ENCODE measurements at places on chromosomes 4 and X.

DNA sequence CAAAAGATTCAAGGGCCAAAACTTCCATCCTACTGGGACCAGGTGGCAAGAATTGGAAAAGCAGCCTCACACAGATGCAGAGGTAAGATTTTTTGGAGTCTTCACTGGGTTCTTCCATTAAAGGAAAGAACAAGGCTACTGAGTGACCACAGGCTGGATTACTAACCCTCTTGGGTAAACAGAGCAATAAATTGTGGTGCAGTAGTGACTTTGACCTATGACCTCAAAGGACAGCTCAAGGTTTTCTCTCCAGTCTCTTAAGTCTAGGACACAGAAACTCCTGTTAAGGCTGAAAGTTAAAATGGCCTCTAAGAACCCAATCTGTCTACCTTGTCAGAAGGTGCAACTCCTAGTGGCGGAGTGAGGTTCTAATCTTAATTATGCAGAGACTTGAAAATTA, 464.9 kb downstream of the SMARCA1 start:
- DNase-seq: no peak

GRCh38 chr4:13481569-13481968, 2.6 kb downstream of the RAB28 start:
- no peak for DNase-seq

DNA sequence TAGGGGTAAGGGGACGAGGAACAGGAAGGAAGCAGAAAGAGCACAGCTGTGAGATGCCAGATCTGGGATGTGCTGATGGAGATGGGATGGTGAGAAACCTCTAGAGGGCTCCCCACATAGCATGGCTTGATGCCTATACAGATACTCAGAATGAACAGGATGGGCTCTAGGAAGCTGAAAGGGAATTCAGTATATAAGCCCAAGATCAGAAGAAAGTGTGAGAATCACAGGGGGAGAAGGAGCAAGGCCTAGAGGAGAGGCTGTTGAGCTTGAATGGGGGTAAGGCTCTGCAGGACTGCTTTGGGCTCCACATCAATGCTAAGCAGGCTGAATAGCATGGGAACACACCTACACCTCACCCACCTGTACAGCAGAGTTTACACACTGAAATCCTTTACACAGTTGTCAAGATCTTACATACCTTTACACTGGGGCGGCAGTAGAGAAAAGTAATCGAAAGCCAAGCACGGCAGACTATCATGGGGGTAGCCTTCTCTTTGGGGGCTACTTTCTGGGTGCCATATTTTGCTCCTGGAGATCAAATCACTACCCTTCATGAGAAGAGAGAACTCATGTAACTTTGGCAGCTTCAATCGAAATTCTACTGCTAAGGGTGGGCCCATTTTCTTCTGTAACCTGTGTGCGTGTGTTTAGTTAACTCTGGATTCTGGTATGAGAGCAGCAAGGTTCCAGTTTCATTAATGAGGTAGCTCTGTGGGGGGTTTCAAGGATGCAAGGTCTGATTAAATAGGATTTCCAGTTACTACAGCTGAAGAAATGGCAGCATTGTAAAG, 30.6 kb downstream of the HOPX start:
- no peak for DNase-seq

GRCh38 chr4:189792924-189793618, 147.6 kb upstream of the FRG1 start:
- DNase-seq: peak; percentile 52

DNA sequence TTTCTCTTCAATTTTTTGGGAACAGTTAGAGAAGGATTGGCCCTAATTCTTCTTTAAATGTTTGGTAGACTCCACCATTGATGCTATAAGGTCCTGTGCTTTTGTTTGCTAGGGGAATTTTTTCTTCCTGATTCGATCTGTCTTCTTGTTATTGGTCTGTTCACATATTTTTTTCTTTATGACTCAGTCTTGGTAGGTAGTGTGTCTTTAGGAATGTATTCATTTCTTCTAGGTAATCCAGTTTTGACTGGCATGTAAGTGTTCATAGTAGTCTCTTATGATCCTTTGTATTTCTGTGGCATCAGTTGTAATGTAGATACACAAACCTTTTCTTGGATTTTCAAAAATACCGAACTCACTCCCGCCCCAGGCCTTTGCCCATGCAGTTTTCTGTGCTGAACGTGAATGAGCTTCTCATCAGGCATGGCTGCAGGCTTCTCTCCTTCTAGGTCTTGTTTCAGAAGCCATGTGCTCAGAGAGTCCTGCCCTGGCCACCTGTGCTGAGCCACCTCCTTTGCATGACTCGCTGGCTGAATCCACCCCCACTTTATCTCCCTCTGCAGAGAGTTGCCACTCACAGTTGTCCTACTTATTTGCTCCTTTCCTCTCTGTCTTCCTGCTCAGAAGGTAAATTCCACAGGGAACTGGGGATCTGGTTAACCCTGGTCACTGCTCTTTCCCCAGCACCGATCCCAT, 67.0 kb downstream of the STK32B start:
- DNase-seq: no peak

- no peak for DNase-seq
These were observed 204.7 kb downstream of the SPRY1 start for GRCh38 chr4:123600987-123601904.

GRCh38 chr4:15756361-15756861, 21.7 kb upstream of the CD38 start:
- no peak for DNase-seq

DNA sequence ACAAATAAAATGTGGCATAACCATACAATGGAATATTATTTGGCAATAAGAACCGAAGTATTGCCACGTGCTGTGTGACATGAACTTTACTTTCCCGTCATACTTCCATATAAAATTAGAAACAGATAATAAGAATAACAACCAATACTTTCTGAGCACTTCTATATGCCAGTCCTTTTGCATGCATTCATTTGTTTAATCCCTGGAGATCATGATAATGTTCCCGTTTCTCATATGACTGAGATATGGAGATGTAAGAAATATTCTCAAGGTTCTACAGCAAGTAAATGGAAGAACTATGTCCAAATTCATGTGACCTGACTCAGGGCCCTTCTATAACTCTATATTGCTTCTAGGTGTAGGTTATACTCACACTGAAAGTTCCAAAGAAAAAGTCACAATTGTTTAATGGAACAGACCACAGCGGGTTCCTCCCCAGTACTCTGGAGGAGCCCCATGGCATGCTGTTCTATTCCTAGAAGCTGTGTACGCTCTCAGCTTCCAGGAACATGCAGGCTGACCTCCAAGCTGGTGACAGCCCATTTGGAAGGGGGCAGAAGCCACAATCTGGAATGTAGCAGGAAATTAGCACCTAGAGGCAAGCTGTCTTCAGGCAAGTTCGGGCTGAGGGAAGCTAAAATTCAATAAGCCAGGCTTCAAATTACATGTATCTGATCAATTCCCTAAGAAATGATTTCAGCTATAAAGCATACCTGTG, 31.5 kb downstream of the QDPR start:
- no peak for DNase-seq

GRCh38 chr4:127006446-127006877, 626.3 kb upstream of the INTU start:
- no peak for DNase-seq

GRCh38 chr4:145387079-145387478, 94.6 kb upstream of the SMAD1 start:
- no peak for DNase-seq

DNA sequence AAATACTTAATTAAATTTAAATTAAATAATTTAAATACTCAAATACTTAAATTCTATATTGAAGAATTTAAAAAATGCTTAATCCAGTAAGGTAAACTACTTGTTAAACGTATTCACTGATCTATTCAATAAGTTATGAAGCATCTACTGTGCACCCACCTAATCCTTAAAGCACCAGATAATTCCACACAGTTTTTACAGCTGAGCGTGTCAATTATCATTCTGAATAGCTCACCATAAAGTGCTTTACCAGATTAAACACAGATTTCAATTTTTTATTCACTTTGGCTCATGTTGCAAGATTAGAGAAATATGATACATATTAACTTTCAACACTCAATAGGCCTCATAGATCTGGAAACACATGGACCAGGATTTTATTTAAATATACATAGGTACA, 79.2 kb upstream of the DDIT4L start:
- no peak for DNase-seq

DNA sequence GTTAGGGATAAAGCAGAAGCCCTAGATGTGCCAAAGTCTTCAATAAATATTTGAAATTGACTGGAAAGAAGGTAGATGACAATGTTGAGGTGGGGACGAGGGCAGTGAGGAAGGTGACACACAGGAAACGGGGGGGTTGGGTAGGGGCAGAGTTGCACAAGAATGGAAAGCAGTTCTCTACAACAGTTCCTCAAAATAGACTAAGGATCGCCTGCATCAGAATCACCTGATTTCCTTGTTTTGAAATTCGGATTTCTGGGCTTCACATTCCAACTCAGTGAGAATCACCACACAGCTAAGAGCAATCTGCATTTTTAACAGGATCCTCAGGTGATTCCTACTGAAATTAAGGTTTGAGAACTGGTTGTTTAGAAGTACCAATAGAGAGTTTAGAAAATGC, 70.6 kb downstream of the ARFIP1 start:
- DNase-seq: no peak

GRCh38 chrX:78923198-78924015, 21.8 kb upstream of the P2RY10 start:
- DNase-seq: no peak

- DNase-seq: no peak
These were observed 15.8 kb upstream of the NPFFR2 start for GRCh38 chr4:72016011-72016410.

- no peak for DNase-seq
These were observed 94.8 kb downstream of the PSAPL1 start for GRCh38 chr4:7339751-7340552.

GRCh38 chrX:70033348-70034051, 16.2 kb downstream of the AWAT2 start:
- no peak for DNase-seq

GRCh38 chr4:118997601-118998000, 108.9 kb downstream of the SYNPO2 start:
- DNase-seq: no peak

DNA sequence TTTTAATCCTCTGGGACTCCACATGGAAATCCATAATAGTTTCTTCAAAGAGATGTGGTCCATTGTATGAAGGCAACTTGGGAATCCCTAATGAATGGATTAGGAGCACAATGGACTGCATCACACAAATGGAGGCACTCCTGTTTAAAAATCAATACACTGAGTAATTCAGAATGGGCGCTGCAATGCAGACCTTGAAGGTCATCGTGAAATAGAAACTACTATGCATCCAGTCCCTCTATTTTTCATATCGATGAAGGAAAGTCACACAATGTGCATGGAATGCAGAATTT, 98.8 kb upstream of the EGFL6 start:
- DNase-seq: no peak

GRCh38 chr4:48908687-48909086, 2.1 kb upstream of the OCIAD2 start:
- DNase-seq: no peak

DNA sequence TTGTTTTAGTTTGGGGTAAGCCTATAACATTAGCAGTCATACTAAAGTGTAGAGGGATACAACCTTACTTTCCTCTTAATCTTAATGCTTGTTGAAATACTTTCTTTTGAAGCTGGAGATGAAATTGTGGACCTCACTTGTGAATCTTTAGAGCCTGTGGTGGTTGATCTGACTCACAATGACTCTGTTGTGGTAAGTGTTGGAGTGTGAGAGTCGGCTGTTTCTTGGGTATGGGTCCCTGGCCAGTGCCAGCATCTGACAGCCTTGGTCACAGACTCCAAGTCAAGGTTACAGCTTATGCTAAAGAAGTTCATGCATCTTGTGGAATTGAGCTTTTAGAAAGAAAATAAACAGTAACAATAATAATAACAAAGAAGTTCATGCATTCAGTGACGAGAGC, 31.6 kb downstream of the RNF4 start:
- DNase-seq: no peak

- no peak for DNase-seq
These were observed 39.5 kb downstream of the ENOPH1 start for GRCh38 chr4:82469791-82470345.

- DNase-seq: no peak
These were observed 36.7 kb downstream of the SLC9A6 start for GRCh38 chrX:136021903-136022302.

- no peak for DNase-seq
These were observed 1403.5 kb upstream of the PABPC4L start for GRCh38 chr4:135605076-135605475.

- no peak for DNase-seq
These were observed 115.6 kb upstream of the SPIN4 start for GRCh38 chrX:63466690-63467089.

DNA sequence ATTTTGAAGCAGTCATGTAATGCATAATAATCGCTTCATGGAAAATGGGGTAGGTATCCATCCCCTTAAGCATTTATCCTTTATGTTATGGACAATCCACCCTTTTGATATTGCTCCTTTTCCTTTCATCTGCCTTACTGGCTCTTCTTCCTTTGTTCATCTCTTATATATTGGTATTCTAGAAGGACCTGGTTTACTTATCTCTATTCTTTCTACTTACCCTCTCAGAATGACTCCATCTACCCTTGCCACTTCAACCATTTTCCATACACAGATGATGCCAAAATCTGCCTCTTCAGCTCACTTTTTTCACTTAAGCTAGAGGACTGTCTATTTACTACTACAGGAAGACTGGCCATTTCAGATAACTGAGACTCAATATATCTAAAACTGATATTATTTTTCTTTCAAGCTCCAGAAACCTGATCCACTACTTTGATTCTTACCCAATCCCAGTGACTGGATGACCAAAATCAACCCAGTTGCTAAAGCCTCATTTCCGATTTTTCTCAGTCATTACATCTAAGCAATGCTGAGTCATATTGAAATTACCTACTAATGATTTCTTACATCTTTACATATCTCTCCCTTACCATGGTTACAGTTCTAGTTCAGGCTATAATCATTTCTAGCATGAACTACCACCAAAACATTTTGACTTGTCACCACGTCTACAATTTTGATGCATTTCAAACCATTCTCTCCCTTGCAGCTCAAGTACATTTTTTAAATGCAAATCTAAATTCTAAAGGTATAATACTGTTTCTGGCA, 93.7 kb downstream of the FAAH2 start:
- no peak for DNase-seq

GRCh38 chrX:67784712-67785111, 240.9 kb downstream of the AR start:
- DNase-seq: no peak

- DNase-seq: no peak
These were observed 127.2 kb downstream of the UBE2K start for GRCh38 chr4:39825090-39825489.

- no peak for DNase-seq
These were observed 69.8 kb upstream of the SLIT2 start for GRCh38 chr4:20181926-20182325.

DNA sequence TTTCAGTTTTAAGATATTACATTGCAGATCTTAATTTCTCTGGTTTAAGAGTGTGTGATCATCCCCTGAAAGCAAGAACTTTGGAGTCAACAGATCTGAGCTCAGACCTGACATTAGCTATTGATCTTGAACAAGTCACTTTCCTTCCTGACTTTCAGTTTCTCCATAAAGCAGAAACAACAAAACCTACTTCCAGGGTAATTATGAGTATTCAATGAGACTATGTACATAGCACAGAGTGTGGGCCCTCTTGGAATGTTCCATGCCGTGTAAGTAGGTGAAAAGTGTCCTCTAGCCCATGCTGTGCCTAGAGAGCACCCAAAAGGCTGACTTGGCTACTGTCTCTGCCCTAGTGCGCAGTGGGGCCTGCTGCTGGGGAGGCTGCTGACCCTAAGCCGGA, 188.0 kb upstream of the RPL34 start:
- DNase-seq: no peak

GRCh38 chrX:41559235-41560052, 112.3 kb downstream of the NYX start:
- no peak for DNase-seq

- no peak for DNase-seq
These were observed 45.1 kb downstream of the SPATA4 start for GRCh38 chr4:176150356-176150682.

GRCh38 chrX:37776987-37777325, 2.9 kb upstream of the CYBB start:
- DNase-seq: no peak
